ENCODE measurements at places on chromosomes 16 and 17.

- DNase-seq = no peak
Observed at GRCh38 chr17:38711792-38712571, 6.9 kb downstream of the MLLT6 start.

GRCh38 chr17:50693036-50693682, 14.6 kb downstream of the ANKRD40 start:
- DNase-seq = no peak

DNA sequence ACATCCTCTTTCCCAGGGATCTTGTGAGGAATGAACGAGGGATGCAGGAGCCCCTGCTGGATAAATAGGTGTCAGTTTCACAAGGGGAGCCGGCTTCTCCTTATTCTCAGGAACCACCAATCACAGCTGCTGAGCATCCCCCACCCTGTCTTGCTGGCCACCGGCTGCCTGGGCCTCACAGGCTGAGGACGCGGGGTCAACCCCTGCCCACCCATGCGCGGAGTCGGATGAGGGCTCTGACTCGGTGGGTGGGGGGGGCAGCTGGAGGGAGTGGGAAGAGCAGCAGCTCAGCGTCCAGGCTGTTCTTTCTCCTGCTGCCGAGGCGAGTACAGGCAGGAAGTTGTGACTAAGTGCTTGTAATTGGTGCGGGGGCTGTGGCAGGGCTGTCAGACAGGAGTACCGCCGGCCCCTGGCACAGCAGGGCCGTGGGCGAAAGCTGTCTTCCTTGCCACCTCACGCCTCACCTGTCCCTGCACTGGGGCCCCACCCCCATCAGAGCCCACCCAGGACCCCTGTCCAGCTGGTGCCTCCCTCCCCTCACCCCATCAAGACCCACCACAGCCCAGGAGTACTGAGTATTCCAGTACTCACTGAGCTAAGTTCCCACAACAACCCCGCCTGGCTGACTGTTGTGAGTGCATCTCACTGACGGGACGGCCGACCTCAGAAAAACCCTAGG, 11.0 kb upstream of the DPEP1 start:
- DNase-seq = peak; percentile 74

DNA sequence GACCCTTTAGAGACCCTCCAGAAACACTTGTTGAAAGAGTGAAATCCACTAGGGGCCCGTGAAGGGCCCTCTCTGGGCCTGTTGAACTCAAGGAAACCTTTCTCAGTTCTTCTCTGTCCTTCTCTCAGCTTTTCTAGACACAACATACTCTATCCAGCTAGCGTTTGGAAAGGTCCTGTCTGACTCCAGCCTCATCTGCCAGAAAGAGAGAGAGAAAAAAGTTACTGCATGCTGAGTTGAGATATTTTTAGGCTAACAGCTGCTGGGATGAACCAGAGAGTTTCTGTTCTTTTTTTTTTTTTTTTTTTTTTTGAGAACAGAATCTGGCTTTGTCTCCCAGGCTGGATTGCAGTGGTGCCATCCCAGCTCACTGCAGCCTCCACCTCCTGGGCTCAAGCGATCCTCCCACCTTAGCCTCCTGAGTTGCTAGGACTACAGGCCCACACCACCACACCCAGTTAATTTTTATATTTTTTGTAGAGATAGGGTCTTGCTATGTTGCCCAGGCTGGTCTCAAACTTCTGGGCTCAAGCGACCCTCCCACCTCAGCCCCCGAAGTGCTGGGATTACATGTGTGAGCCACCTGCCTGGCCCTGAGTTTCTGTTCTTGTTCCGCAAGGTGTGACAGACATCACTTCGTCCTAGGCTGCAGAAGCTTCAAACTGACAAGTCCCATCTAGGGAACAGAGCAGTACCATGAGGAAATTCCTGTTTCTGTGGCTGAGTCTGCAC, 14.9 kb upstream of the TEX2 start:
- DNase-seq = no peak

DNA sequence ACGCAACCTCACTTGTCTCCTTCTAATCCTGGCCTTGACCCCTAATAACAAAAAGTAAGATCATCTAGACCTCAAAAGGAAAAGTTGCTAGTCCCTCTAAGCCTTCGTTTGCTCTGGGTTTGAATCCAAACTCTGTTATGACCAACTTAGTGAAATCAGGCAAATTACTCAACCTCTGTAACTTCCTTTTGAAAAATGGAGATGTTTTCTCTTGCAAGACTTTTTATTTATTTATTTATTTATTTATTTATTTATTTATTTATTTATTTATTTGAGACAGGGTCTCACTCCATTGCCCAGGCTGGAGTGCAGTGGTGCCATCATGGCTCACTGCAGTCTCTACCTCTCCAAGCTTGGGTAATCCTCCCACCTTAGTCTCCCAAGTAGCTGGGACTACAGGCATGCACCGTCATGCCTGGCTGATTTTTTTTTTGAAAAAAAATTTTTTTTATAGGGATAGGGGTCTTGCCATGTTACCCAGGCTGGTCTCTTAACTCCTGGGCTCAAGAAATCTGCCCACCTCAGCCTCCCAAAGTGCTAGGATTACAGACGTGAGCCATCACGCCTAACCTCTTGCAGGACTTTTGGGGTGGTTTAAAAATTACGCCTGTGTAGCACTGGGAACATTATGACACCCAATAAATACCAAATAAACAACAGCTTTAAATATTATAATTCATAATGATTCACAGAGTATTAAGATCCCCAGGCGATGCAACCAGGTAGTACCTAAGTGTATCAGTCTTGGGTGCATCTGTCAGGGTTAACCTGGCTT, 63.4 kb downstream of the PITPNC1 start:
- DNase-seq = no peak

- no peak for DNase-seq
Observed at GRCh38 chr16:37511-37910, 15.9 kb downstream of the POLR3K start.

DNA sequence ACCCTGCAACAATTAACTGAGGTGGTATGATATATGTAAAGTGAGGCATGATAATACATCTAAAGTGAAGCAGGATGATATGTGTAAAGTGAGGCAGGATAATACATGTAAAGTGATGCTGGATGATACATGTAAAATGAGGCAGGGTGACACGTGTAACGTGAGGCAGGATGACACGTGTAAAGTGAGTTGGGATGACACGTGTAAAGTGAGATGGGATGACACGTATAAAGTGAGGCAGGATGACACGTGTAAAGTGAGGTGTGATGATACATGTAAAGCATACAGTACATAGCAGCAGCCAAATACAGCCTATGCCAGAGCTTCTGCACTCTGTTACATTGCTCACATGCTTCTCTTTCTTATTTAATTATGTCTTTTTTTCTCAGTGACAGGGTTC, 184.4 kb upstream of the FOXF1 start:
- DNase-seq = no peak

- DNase-seq = no peak
Observed at GRCh38 chr16:1907226-1907860, 10.9 kb downstream of the HS3ST6 start.

GRCh38 chr17:35788477-35789368, 6.7 kb downstream of the MMP28 start:
- no peak for DNase-seq

GRCh38 chr16:85455534-85455933, 157.6 kb upstream of the GSE1 start:
- DNase-seq = no peak

DNA sequence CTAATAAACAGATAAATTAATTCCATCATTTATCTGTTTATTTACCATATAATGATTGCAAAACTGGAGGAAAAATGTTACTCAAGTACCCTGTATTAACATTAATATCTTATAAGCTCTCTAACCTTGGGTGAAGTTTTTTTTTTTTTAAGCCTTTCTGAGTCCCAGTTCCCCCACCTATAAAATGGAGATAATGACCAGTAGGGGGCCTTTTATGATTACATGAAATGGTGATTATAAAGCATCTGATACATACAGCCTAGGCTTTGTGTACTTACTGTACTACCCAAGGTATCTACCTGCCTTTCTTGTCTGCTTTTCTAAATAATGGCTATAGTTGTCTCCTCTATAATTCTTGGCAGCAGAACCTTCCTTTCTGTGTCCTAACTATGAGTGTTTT, 22.6 kb downstream of the LRRC36 start:
- DNase-seq = no peak

DNA sequence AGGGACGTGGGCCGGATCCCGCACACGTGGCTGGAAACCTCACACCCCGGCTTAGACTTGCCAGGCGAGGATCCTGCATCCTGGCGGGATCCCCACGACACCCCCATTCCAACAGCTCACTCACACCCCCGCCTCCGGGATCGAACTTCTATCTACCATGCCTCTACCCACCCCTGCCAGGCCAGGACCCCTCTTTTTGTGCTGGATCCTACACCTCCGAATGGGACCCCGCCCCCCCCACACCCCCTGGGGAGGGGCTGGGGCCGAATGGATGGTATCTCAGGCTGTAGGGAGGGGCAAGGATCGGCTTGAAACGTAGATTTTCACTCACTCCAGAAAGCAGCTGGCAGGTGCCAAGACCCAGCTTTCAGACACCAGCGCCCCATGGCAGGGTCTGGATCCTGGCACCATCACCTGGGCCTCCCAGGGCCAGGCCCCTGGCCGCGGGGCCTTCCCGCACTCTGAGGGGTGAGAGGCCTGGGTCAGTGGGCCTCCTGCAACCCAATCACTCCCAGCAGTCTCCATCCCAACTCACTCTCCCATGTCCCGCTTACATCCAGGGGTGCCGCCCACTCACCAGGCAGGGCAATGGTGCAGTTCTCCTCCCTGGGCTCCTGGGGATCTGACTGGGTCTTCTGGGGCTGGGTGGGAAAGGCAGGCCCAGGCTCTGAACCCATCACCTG, 6.7 kb downstream of the PRSS36 start:
- no peak for DNase-seq

DNA sequence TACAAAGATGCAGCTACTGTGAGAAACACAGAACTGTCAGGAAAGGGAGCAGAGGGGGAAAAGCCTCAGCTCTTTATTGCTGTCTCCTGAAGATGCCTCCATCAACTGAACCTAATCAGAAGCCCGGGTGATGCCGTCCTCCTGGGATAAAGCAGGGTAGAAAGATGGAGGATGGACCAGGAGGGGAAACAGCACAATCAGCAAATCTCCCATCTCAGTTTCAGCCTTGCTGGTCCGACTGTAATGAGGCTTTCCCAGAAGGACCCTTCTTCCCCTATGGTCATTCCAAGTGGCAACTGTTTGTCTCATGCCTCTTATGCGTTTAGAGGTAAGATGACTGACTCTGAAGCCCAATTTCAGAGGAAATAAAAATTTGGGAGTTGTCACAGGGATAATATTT, 24.3 kb downstream of the ZFP1 start:
- DNase-seq = no peak

GRCh38 chr16:8646326-8647053, 25.0 kb downstream of the METTL22 start:
- no peak for DNase-seq

- DNase-seq = peak; percentile 64
Observed at GRCh38 chr17:40069751-40070708, 7.3 kb downstream of the THRA start.

- no peak for DNase-seq
Observed at GRCh38 chr17:66221755-66222530, 7.3 kb downstream of the APOH start.

- no peak for DNase-seq
Observed at GRCh38 chr17:81550830-81551457, 1.2 kb downstream of the FAAP100 start.

DNA sequence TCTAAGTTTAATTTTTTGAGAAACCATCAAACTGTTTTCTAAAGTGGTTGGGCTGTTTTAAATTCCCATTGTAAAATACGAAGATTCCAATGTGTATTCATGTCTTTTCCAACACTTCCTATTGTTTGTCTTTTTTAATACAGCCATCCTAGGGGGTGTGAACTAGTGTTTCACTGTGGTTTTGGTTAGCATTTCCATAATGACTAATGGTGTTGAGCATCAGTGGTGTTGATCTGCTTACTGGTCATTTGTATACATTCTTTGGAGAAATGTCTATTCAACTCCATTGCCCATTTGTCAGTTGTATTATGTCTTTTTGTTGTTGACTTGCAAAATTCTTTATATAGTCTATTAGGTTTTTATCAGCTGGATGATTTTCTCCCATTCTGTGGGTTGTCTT, 239.2 kb upstream of the AXIN2 start:
- DNase-seq = no peak

GRCh38 chr17:28398280-28398981, 7.6 kb downstream of the SLC46A1 start:
- DNase-seq = no peak

- DNase-seq = no peak
Observed at GRCh38 chr17:4626734-4627256, 14.7 kb downstream of the ALOX15 start.

DNA sequence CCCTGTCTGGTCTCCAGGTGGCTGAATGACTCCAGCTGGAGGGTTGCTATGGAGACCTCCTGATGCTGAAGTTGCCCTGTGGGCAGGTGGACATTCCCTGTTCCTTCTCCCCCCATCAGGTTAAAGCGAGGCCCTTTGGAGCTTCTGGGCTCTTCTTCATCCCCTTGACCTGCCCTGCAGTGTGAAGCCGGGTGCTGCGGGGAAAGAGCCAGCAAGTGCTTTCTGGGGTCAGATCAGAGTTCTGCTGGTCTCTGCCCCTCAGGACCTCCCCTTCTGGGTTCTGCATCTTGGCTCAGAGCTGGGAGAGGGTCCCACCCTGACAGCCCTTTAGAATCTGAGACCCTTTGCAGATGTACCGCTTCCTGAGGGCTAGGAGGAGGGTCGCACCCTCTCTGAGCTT, 25.1 kb downstream of the NKD1 start:
- DNase-seq = no peak

GRCh38 chr17:81536299-81537290, 8.4 kb downstream of the FSCN2 start:
- no peak for DNase-seq

DNA sequence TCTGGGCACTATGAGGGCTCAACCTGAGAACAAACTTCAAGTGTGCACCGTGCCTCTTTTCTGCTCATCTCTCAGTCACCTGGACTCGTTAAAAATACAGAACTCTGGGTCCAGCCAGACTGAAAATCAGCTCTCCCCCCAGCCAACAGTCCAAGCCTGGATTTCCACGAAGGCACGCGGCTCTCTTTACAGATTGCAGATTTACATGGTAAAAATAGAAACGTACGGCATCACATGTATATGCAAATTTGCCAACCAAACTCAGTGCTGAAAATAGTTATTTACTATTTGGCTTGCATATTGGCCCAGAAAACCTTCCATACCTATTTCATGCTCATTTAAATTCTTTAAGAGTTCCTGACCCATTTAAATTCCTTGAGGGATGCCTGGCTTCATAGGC, 315.8 kb downstream of the MAF start:
- DNase-seq = no peak
